Activated naive CD4-positive, alpha-beta T cell treated with anti-CD3 and anti-CD28 coated beads for 36 hours (primary cell): ENCODE measurements at places on chromosomes 6 and 20. TPM values are rescaled to one million over a fixed set of nuclear protein-coding genes. Genes with fewer than 3 reads are reported as not detected.

DNA sequence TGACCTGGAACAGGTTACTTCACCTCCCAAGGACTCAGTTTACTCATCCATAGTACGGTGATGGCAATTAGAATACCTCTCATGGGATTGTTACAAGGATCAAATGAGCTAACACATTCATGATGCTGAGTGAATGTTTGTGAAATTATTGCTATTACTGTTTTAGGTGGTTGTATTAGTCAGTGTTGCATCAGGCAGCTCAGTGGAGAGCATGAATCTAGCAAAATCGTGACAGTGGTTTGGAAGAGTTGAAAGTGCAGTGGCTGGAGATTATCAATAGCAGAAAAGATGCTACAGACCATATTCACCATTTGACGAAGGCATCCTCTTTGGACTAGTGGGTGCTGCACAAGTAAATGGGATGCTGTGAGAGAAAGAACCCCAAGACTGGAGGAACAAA lies 50.4 kb upstream of the CTNNBL1 start:
- DNase-seq = no peak
- H3K27me3 ChIP-seq = peaks cover 42% of the 10 kb centered on the region
- no peak overlapping the region for H3K4me3 ChIP-seq
- H3K27ac ChIP-seq = no peak overlapping the region

DNA sequence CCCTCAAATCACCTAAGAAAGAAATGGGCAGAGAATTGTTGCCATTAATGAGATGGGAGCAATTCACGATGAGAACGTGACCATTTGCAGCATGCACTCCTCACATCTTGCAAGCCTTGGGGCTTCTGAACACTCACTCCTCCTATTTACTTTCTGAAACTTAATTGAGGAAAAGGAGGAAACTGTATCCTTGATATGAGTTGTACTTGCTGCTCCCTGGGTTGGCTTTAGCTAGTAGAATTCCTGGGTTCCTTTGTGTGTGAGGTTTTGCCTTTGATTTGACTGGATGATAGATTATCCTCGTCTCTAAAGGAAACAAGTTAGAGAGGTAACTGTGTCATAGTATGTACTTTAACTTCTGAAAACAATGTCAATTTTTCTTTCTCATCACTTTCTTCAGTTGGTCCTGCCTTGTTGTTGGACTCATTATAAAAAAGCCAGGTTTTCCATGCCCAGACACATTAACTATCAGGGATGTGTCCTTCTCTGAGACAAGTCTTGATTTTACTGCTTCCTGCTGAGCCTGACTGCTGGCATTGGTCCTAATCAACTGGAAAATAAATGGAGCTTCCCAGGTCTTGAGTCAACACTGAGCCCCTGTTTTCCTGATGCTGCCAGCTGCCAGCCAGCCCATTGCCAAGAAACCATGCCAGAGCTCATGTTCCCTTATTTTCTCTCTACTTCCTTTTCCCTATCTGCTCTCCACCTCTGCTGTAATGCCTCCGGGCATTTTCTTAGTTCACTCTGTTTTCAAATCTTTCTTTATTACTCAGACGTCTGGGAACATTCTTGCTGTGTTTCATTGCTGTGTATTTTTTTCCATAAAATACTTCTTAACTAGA lies 6.0 kb upstream of the MRAP2 start:
- no peak overlapping the region for H3K27ac ChIP-seq
- H3K4me3 ChIP-seq = no peak overlapping the region
- peaks cover 23% of the 10 kb centered on the region for H3K27me3 ChIP-seq
- H3K36me3 ChIP-seq = no peaks in the 10 kb centered on the region
- no peak for DNase-seq
- no peaks in the 10 kb centered on the region for H3K4me1 ChIP-seq

GRCh38 chr6:125267806-125268523 lies 33.8 kb downstream of the HDDC2 start:
- no peak for DNase-seq
- H3K27me3 ChIP-seq = no peaks in the 10 kb centered on the region
- peaks cover 16% of the 10 kb centered on the region for H3K36me3 ChIP-seq
- H3K4me3 ChIP-seq = no peak overlapping the region
- no peaks in the 10 kb centered on the region for H3K4me1 ChIP-seq

ZC2HC1B gene
- not detected for total RNA-seq

SIRPB1 gene
- 2.0 TPM for total RNA-seq

GCNT2 gene
- 1.4 TPM for total RNA-seq

GRCh38 chr6:81172056-81172740 lies 580.3 kb downstream of the TENT5A start:
- H3K27me3 ChIP-seq = no peaks in the 10 kb centered on the region
- no peaks in the 10 kb centered on the region for H3K4me1 ChIP-seq
- H3K27ac ChIP-seq = no peak overlapping the region
- no peaks in the 10 kb centered on the region for H3K36me3 ChIP-seq
- DNase-seq = no peak

- no peaks in the 10 kb centered on the region for H3K36me3 ChIP-seq
- no peak overlapping the region for H3K4me3 ChIP-seq
- no peaks in the 10 kb centered on the region for H3K4me1 ChIP-seq
- H3K27me3 ChIP-seq = peaks cover under 1% of the 10 kb centered on the region
Measured at GRCh38 chr6:77363702-77364101, 99.6 kb downstream of the HTR1B start.

DNA sequence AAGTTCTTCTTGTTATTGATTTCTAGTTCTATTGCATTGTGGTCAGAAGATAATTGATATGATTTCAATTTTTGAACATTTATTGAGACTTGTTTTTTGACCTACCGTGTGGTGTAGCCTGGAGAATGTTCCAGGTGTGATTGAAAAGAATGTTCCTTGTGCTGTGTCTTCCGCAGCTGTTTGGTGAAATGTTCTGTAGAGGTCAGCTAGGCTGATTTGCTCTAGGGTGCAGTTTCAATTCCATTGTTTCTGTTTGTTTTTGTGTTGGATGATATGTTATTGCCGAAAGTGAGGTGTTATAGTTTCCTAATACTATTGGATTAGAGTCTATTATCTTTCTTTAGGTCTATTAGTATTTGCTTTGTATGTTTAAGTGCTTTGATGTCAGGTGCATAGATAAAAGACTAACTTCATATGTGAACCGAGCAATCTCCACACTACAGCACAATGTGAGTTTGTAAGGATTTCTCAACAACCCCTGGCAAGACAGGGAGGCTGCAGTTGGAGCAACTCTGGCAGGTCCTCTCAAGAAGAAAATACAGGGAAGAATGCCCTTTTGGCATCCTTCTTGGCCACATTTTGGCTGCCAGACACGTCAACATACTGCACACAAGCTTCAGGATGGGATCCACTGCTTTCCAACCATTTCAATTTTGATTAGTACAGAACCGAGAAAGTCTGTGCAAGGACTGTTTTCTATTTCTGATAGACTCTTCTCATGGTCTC lies 320.7 kb downstream of the RNF144B start:
- H3K4me3 ChIP-seq = no peak overlapping the region
- H3K27ac ChIP-seq = no peak overlapping the region
- H3K4me1 ChIP-seq = no peaks in the 10 kb centered on the region
- H3K36me3 ChIP-seq = no peaks in the 10 kb centered on the region
- no peaks in the 10 kb centered on the region for H3K27me3 ChIP-seq

- no peak for DNase-seq
- no peak overlapping the region for H3K4me3 ChIP-seq
- H3K27ac ChIP-seq = no peak overlapping the region
- H3K27me3 ChIP-seq = no peaks in the 10 kb centered on the region
- H3K4me1 ChIP-seq = peaks cover 16% of the 10 kb centered on the region
- H3K36me3 ChIP-seq = peaks cover 12% of the 10 kb centered on the region
Measured at GRCh38 chr6:12151433-12151820, 138.7 kb upstream of the EDN1 start.

PTGIS gene
- not detected for total RNA-seq

TCF21 gene
- not detected for total RNA-seq

GRCh38 chr20:43755851-43756250 lies 29.0 kb upstream of the GTSF1L start:
- H3K4me3 ChIP-seq = no peak overlapping the region
- H3K27ac ChIP-seq = no peak overlapping the region
- DNase-seq = no peak
- no peaks in the 10 kb centered on the region for H3K27me3 ChIP-seq
- peaks cover 29% of the 10 kb centered on the region for H3K4me1 ChIP-seq
- no peaks in the 10 kb centered on the region for H3K36me3 ChIP-seq

GRCh38 chr6:111614833-111615582 lies 9.3 kb upstream of the TRAF3IP2 start:
- peak; percentile 16 for DNase-seq
- H3K36me3 ChIP-seq = no peaks in the 10 kb centered on the region
- no peaks in the 10 kb centered on the region for H3K4me1 ChIP-seq
- no peak overlapping the region for H3K4me3 ChIP-seq
- H3K27ac ChIP-seq = no peak overlapping the region

- no peaks in the 10 kb centered on the region for H3K27me3 ChIP-seq
- DNase-seq = no peak
- H3K27ac ChIP-seq = no peak overlapping the region
- H3K4me1 ChIP-seq = peaks cover 8% of the 10 kb centered on the region
Measured at GRCh38 chr20:37343212-37343993, 2.5 kb upstream of the SRC start.

NINL gene
- 2.9 TPM for total RNA-seq

DNA sequence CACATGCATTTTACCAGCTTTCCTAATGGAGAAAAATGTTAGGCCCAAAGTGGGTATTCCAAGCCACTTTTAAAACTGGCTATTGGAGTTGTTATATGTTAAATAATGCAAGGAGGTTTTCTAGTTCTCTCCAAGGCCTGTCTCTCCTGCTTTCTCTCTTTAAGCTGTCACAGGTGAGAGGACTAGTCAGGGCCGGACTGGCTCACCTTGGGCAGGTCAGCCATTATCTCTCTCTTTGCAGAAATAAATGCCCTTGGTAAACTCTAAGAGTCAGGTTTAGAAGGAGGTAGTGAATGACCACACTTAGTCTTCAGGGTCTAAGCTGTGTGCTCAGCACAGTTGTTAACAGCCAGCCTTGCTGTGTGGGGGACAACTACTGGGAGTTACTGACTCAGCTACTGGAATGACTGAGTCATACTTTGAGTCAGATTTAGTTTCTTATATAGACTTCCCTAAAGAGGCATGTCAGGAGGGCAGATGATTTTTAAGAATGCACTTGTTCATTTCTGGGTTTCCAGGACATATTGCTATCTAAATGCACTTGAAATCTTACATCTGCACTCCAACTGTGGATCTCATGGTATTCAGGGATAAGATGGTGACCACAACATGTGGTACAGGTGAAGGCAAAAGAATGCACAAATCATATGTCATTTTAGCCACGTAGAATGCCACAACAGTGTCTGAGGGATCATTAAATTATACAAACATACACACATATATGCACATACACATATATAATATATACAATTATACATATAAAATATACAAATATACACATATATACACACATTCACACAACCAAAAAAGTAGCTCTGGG lies 719.4 kb downstream of the EPM2A start:
- peak; percentile 44 for DNase-seq
- H3K27me3 ChIP-seq = peaks cover 13% of the 10 kb centered on the region
- no peak overlapping the region for H3K4me3 ChIP-seq
- H3K4me1 ChIP-seq = peaks cover 10% of the 10 kb centered on the region
- H3K27ac ChIP-seq = no peak overlapping the region
- no peaks in the 10 kb centered on the region for H3K36me3 ChIP-seq

CENPQ gene
- 19.3 TPM for total RNA-seq

SFTA2 gene
- not detected for total RNA-seq

DPPA5 gene
- total RNA-seq = not detected

GRCh38 chr6:44042989-44043478 lies 84.2 kb downstream of the MRPL14 start:
- peaks cover 6% of the 10 kb centered on the region for H3K4me1 ChIP-seq
- no peak overlapping the region for H3K27ac ChIP-seq
- no peaks in the 10 kb centered on the region for H3K36me3 ChIP-seq
- H3K27me3 ChIP-seq = no peaks in the 10 kb centered on the region

NNAT gene
- 0.50 TPM for total RNA-seq

SLC44A4 gene
- 0.10 TPM for total RNA-seq

GRCh38 chr20:4795394-4795793 lies 73.7 kb downstream of the PRND start:
- H3K27ac ChIP-seq = peak overlapping the region; percentile 65
- peak; percentile 51 for DNase-seq
- H3K36me3 ChIP-seq = peaks cover 38% of the 10 kb centered on the region
- H3K27me3 ChIP-seq = no peaks in the 10 kb centered on the region
- peaks cover 20% of the 10 kb centered on the region for H3K4me1 ChIP-seq
- H3K4me3 ChIP-seq = no peak overlapping the region
